Stimulated activated CD4-positive, alpha-beta T cell treated with anti-CD3 and anti-CD28 coated beads, Interleukin-4, amount 100 ng/mL, for 48 hours (primary cell): ENCODE measurements at places on chromosomes 1 and 21.

DNA sequence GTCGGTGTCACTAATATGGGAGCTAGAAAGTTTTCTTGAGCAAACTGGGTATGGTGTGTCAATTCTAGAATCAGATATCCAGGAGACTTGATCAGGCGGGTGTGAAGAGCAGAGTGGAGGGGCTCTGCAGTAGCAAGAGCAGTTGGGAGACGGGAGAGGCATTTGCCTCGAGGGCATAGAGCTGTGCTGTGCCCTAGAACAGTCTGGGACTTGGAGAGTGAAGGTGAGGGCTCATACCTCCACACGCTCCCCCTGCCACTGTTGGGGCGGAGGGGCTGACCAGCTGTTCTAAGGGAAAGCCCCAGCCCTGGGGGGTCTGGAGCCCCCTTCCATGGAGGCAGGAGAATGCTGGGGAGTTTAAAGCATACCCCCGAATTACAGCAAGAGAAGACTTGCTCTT is 33.8 kb downstream of the SIM2 start:
- no peak for DNase-seq

DNA sequence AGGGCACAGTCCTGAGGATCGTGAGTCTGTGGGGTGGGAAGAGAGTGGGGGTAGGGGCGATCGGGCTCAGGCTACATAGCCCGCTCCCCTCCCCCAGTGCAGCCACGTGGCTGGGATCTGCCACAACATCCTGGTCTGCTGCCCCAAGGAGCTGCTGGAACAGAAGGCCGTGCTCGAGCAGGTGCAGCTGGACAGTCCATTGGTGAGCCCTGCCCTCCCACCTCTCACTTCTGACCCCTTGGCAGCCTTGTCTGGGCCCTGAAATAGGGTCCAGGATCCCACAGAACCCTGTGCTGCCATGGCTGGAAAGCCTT is 5.0 kb downstream of the CNKSR1 start:
- no peak for DNase-seq

GRCh38 chr21:31403596-31404333 is 59.7 kb upstream of the TIAM1 start:
- no peak for DNase-seq

DNA sequence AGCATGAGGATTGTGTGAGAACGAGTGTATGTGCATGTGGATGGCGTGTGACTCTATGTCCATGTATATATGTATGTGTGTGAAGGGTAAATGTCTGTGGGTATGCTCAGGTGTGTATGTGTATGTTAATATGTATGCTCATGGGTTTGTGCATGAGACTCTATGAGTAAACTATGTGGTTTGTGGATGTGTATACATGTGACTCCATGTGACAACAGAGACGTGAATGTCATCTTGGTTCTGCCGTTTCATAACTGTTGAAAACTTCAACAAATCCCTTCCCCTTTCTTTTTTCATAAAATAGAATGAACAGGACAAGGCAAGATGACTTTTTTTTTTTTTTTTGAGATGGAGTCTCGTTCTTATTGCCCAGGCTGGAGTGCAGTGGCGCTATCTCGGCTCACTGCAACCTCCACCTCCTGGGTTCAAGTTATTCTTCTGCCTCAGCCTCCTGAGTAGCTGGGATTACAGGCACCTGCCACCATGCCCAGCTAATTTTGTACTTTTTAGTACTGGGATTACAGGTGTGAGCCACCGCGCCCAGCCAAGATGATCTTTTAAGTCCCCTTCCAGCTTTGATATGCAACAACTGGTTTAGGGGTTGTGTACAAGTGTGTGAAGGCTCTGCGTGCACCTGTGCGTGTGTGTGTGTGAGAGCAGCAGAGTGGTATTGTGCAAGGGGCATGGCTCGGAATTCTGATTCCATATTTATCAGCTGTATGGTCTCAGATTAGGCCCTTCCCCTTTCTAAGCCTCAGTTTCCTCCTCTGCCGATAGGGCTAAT is 106.3 kb downstream of the EBNA1BP2 start:
- DNase-seq: no peak

GRCh38 chr1:39529901-39530535 is 38.6 kb downstream of the BMP8A start:
- DNase-seq: no peak

DNA sequence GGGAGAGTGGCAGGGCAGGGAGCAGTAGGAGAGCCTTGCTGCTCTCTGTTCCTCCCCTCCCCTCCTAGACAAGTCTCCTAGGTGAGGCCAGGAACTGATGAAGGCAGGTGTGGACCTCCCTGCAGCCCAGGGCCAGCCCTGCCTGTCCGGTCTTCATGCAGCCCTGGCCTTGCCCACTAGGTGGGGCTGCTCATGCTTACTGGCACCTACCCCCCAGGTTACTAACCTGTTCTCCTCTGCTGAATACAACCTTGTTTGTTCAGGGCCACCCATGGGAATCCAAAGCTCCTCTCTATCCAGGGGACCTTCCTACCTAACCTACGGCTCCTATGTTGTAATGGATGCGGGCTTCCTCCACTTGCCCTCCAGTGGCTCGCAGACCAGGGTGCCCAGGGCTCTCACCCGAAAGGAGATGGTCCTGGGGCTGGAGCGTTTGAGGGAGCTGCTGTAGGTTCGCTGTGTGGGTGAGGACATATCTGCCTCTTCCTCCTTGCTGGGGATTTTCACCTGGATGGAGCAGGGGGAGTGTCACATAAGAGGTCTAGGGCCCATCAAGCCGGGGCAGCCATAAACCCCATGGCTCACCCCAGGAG is 7.9 kb upstream of the TNNT2 start:
- DNase-seq: peak; percentile 30
